Pons (tissue), 1 donor: ENCODE measurements at places on chromosomes 12 and 14.

DNA sequence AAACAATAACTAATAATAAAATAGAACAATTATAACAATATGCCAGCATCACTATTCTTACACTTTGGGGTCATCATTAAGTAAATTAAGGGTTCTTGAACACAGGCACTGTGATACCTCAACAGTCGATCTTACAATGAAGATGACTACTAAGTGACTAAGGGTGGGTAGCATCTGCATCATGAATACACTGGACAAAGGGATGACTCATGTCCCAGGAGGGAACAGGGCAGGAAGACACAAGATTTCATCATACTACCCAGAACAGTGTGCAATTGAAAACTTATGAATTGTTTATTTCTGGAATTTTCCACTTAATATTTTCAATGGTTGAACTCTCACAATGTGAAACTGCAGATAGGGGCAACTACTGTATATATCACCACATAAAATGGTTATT is 19.7 kb downstream of the TSPAN19 start:
- peak; percentile 64 for DNase-seq

GRCh38 chr14:52790011-52790755 is 1.2 kb downstream of the GNPNAT1 start:
- no peak for DNase-seq

DNA sequence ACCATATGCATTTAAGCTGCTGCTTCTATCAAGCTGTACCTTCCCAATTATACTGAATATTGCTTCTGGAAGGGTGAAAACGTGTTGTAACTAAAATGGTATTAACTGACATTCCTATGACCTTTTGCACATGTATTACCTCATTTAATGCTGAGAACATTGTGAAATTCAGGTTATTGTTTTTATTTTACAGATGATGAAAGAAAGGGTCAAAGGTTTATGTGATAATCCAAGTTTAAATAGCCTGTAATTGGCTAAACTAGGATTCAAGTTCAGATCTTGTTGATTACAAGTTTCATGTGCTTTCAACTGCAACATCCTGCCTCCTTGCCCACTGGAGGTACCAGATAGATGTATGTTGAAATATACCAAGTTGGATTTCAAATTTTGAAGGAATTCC is 433.3 kb upstream of the PRICKLE1 start:
- DNase-seq = no peak

DNA sequence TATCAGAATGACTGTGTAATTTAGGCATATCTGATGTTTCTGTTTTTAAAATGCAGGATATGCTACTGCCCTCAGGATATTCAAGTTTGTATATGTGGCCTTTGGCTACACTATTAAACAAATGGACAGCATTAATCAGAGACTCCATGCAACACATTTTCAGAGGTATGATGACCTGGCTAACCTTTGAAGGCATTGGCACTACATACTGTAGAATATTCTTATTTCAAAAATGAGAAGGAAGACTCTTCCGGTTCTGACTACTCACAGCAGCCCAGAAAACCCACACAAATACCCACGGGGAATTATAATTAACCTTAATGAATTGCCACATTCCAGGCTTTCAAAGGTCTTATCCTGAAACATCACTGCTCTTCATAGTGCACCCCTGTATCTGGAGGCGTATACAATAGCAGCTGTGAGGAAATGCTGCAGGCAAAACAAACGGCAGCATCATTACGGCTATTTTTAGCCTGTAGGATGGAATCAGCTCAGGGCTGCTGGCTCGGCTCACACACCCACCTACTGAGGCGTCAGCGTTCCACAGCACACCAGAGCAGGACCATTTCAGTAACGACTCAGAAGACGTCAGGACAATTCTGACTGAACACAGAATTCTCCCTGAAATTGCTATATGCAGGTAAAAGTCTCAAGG is 648.5 kb downstream of the RPS29 start:
- DNase-seq = no peak

DNA sequence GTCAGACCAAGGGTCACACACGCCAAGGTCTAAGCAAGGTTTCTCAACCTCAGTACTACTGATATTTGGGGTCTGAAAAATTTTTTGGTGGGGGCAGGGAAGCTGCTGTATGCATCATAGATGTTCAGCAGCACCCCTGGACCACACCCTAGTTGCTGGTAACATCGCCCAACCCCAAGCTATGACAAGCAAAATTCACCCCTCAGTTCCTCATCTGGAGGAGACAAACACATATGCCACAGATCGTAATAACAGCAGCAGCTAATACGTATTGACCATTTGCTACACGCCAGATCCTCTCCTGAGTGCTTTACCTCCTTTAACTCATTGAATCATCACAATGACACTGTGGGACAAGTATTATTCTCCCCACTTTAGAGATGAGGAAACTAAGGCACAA is 46.4 kb downstream of the ACTN1 start:
- no peak for DNase-seq

GRCh38 chr12:74999474-74999873 is 210.2 kb downstream of the KCNC2 start:
- no peak for DNase-seq

DNA sequence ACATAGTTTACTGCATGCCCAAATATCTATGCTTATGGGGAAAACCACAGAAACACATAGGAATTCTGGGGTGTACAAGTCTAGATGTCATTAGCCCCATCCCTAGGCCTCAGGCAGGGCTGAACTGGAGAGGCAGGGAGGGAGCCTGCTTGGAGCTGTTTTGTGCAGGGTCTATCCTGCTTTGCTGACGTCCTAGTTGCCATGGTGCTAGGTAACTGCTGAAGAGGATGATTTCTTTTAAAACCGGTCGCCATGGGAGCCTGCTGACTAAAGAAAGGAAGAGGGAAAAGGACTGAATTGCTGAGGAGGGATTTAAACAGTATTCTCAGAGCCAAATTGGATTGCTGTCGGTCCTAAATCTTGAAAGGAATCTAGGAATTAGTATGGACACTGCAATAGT is 10.7 kb downstream of the GPR19 start:
- peak; percentile 38 for DNase-seq

GRCh38 chr12:128911861-128912260 is 58.6 kb downstream of the GLT1D1 start:
- DNase-seq = no peak

- peak; percentile 13 for DNase-seq
These were observed 54.5 kb upstream of the MMP17 start for GRCh38 chr12:131773582-131774221.

GRCh38 chr12:52772188-52772587 is 5.0 kb downstream of the KRT76 start:
- DNase-seq = no peak

DNA sequence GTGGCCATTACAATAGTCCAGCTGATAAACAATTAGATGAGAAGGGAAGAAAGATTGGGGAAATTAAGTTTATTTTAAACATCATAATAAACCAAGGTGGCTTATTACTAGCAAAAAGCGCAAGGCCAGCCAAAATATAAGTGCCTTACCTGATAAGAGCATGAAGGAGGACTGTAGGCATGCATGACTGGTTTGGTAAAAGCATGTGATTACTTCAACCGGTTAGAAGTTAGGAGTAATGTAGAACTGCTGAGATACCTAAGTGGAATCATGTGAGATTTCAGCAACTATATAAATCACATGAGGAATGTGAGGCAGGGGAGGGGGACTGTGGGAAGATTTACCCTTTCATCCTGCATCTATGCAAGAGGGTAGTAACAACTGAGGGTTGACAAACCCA is 59.7 kb upstream of the CCDC196 start:
- no peak for DNase-seq

- DNase-seq = no peak
These were observed 97.3 kb upstream of the RTL1 start for GRCh38 chr14:101000711-101001250.

DNA sequence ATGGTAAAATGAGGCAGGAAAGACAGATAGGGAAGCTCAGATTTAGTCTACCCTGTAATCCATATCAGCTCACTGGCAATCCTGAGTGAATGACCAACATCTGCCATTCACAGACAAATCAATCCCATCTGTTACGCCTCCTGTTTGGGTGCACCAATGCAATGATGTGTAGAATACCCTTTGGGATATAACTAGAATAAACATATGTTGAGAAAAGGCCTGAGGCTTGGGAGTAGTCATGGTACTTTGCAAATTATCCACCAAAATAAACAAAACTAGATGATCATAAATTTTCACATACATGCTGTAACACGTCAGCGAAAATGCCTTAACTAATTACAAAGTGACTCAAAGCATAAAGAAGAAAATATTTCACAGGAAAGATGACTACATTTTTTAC is 78.8 kb downstream of the KCNC2 start:
- DNase-seq = no peak

GRCh38 chr14:76706811-76707210 is 54.5 kb upstream of the VASH1 start:
- no peak for DNase-seq

GRCh38 chr14:74085828-74086227 is 1.1 kb downstream of the LIN52 start:
- no peak for DNase-seq

DNA sequence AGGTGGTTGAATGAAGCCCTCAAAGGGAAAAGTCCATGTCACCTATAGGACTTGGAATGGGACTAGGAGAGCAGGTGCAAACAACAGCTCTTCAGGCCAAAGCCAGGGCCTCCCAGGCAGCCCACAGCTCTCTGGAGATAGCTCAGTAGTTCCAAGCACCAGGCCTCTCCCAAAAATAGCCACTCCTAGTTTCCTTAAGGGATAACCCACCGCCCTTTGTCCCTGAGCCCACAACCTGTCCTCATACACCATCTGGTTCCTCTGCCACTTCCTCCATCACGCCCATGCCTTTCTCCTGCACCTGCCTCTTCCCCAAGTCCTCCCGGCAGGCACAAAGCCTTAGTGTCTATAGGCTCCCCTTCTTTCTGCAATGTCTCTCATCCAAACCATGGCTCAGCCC is 2.1 kb downstream of the RAB15 start:
- no peak for DNase-seq

DNA sequence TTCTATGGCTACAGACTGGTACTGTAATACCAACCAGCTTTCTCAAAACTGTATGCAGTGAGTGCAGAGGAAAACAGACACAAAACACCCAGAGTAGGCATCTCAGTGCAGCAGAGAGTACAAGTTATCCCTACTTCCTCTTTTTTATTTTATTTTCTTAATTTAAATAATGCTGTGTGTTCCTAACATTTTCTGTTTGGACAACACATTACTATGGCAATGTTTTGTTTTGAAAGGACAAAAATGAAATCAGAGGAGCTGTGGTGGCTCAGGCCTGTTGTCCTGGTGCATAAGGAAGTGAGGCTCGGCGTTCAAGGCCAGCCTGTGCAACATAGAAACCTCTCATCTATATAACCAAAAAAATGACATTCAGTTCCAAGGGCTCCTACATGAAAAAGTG is 33.7 kb upstream of the SELPLG start:
- peak; percentile 34 for DNase-seq

GRCh38 chr12:124655048-124655697 is 87.8 kb upstream of the NCOR2 start:
- DNase-seq = peak; percentile 81

DNA sequence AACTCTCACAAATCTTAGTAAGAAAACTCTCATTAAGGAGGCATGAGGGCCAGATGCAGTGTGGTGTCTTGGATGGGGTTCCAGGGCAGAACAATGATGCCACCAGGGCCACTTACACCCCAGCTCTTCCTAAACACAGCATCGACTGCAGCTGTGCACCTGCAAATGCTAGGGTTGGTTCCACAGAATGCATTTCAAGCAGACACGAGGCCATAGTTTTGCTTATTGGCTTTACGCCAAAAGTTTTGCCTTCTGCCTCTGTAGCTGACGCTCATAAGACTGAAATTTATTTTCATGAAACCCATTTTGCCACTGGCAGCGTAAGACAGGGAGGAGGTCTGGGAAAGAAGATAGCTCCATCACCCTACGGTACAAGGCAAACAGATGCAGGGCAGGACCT is 179.0 kb downstream of the RIMBP2 start:
- no peak for DNase-seq

DNA sequence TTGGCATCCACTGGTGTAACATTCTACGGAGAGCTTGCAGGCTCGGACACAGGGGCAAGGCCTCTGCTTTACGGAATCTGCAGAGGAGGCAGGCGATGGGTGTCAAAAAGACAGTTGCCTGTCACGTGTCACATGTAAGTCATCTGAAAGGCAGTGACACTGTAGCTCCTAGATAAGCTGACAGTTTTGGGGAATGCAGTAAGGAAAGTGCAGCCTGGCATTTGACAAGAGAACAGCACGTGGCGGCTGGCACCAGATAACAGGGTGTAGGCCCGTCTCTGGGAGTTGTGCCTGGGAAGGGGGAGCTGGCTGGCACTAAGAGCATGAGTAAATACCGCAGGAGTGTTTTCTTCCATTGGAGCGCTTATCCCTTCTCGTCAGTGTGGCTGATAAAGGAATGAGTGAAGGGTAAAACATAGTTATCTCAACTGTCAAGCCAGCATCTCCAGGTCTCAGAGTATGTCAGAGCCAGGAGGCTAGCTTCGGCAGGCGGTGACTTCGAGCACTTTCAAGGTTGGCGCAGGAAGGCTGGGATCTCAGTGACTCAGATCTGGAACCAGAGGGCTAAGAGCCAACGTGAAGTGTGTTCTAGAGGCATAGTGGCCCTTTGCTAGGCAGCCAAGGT is 26.1 kb downstream of the ADCK1 start:
- no peak for DNase-seq

DNA sequence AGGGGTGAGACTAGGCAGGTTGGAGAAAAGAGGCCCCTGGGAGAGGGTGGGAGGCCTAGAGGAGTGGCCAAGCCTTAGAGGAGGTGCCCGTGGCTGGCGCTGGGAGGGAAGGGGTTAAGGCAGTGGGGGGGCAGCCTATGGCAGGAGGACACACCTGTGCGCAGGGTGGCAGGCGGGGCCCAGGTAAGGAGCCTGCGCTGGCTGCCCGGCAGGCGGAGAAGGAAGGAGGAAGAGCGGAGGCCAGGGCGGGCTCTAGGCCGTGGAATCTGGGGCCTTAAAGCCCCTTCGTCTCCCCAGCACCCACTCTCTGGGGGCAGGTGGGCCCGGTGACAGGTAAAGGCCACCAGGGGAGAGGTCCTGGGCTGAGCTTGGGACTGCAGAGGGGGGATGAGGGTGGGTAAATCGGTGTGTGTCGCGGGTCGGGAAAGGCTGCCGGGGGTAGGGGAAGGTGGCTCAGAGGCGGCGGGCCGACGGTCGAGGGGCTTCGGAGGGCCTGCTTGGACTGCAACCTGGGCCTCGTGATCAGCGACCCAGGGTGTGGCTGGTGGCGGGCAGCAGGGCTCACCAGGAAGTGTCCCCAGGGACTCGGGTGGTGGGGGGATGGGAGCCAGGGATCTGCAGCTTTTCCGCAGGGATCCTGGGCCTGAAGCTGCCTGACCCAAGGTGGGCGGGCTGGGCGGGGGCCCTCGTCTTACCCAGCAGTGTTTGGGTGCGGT is 7.3 kb downstream of the PHB2 start:
- no peak for DNase-seq

DNA sequence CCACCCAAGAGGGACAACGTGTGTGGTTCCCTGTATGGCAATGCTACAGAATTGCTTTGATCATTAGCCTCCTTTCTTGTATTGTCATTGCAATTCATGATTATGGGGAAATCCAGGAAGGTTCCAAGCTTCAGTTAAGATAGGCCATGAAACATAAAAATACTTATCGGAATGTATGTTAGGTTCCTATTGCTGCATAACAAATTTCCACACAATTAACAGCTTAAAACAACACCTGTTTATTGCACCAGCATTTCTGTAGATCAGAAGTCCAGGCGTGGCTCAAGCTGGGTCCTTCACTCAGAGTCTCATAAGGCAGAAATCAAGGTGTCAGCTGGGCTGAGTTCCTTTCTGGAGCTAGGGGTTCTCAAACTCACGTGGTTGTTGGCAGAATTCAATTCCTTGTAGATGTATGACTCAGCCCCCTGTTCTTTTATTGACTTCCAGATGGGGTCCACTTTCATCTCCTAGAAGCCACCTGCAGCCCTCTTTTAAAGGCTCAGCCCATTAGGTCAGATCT is 365.6 kb upstream of the TMPO start:
- no peak for DNase-seq
